ENCODE measurements at places on chromosomes 2 and 18.

GRCh38 chr18:47750889-47751423 lies 179.5 kb downstream of the SMAD2 start:
- no peaks in the 10 kb centered on the region for H3K36me3 ChIP-seq
- DNase-seq: no peak
- peaks cover 6% of the 10 kb centered on the region for H3K4me1 ChIP-seq
- H3K27ac ChIP-seq: no peak overlapping the region

DNA sequence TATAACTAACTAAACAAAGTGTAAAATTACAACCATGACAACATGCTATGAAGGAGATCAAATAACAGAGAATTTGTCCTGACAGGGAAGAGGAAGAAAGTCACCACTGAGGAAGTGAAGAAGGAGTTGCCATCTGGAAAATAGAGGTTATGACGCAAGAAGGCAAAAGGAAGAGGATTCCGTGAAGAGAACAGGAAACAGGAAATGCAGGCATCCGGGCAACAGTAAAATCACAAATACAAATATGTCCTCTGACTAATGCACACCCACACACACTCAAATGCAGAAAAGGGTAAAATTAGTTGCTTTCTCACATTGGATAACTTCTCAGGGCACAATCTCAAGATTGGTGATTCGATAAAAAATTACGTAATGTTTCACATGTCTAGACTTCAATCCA lies 278.4 kb downstream of the TMX3 start:
- H3K27me3 ChIP-seq: no peaks in the 10 kb centered on the region
- no peak for DNase-seq
- H3K4me1 ChIP-seq: peaks cover 6% of the 10 kb centered on the region
- H3K27ac ChIP-seq: no peak overlapping the region
- H3K36me3 ChIP-seq: no peaks in the 10 kb centered on the region
- H3K4me3 ChIP-seq: no peak overlapping the region

- H3K4me1 ChIP-seq: no peaks in the 10 kb centered on the region
- H3K36me3 ChIP-seq: no peaks in the 10 kb centered on the region
- peaks cover 26% of the 10 kb centered on the region for H3K27me3 ChIP-seq
- DNase-seq: no peak
Measured at GRCh38 chr2:134479696-134480330, 225.9 kb downstream of the MGAT5 start.

GRCh38 chr2:180314086-180314485 lies 307.0 kb upstream of the CWC22 start:
- no peaks in the 10 kb centered on the region for H3K4me1 ChIP-seq
- no peaks in the 10 kb centered on the region for H3K27me3 ChIP-seq
- no peak for DNase-seq
- H3K36me3 ChIP-seq: no peaks in the 10 kb centered on the region

GRCh38 chr2:197821550-197822289 lies 17.3 kb downstream of the PLCL1 start:
- H3K27ac ChIP-seq: no peak overlapping the region
- no peaks in the 10 kb centered on the region for H3K4me1 ChIP-seq
- H3K4me3 ChIP-seq: no peak overlapping the region
- no peaks in the 10 kb centered on the region for H3K27me3 ChIP-seq
- no peak for DNase-seq
- H3K36me3 ChIP-seq: no peaks in the 10 kb centered on the region

DNA sequence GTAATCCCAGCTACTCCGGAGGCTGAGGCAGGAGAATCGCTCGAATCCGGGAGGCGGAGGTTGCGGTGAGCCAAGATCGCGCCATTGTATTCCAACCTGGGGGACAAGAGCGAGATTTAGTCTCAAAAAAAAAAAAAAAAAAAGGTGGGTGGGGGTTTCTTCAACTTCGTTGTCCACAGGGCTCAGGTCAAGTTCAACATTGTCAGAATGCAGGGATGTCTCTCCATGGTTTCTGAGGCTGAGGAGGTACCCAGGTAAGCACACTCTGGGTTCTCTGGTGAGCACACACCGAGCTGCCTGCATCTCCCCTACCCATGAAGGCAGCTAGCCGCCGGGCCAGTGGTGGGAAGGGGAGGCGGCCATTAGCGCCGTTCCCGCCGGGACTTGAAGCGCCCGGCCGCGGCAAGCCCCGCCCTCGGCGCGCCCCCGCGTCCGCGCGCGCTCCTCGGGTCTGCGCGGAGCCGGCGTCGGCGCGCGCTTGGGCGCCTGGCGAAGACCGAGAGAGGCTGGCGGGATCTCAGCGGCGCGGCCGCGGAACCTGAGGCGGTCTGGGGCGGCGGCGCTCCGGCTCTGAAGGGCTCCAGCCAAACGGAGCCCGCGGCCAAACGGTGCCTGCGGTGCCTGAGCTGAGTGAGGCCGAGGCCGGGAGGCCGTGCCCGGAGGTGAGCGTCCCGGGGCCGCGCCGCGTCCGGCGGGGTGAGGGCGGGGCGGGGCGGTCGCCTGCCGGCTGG lies at the start of gene UBXN2A:
Gene UBXN2A, plus strand, starts transcription at position 477 of the 731 bp plus-strand sequence. CDS start 17,852 bp downstream, outside the sequence.
- H3K27me3 ChIP-seq: peaks cover 27% of the 10 kb centered on the region
- peak within 1 kb of the TSS; percentile 92 for H3K27ac ChIP-seq
- peaks cover 27% of the 10 kb centered on the region for H3K4me1 ChIP-seq
- peak; percentile 76 for DNase-seq

DNA sequence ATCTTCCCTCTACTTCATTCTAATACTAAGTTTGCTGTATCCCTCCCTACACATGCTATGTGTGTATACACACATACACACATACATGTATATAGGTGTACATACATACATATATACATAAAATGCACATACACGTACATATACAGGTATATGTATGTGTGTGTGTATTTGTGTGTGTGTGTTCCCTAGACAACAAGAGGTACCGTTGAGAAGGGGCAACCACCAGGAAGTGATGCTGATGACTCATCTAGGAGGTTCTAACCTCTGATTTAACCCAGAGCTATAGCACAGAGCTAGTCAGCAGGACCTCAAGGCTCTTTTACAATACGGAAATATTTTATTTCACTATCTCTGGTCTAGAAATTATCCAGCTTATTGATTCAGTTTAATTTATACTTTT lies 139.2 kb downstream of the LAMA3 start:
- H3K36me3 ChIP-seq: no peaks in the 10 kb centered on the region
- no peak overlapping the region for H3K27ac ChIP-seq
- DNase-seq: peak; percentile 59
- H3K4me3 ChIP-seq: no peak overlapping the region

GRCh38 chr2:227164763-227165291 lies 403 bp downstream of the COL4A3 start:
- peaks cover 64% of the 10 kb centered on the region for H3K27me3 ChIP-seq
- peak; percentile 40 for DNase-seq
- H3K4me3 ChIP-seq: peak overlapping the region; percentile 63

DNA sequence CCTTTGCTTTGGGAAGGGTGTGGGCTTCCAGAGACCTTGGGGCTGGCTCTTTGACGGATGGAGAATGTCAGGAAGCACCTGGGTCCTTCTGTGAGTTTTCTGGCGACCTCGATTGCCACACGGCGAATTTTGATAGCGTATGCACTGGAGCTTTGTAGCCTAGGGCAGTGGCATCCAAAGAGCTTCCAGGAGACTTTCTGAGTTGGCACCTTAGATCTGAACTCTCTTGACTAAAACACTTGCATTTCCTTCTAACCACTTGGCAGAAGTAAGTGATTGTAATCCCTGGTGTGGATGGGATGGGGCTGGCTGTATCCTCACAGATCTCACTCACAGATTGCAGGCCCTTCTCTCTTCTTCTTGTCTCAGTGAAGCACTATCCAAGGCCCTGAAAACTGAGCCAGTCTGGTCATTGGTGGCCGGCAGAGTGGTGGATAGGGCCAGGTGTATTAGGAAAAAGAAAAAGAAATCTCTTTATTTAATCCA lies 7.8 kb downstream of the RNF144A start:
- no peak overlapping the region for H3K27ac ChIP-seq
- no peak for DNase-seq
- H3K27me3 ChIP-seq: no peaks in the 10 kb centered on the region
- no peak overlapping the region for H3K4me3 ChIP-seq

GRCh38 chr2:15141211-15141610 lies 419.9 kb downstream of the NBAS start:
- H3K27ac ChIP-seq: peak overlapping the region; percentile 92
- peaks cover 3% of the 10 kb centered on the region for H3K36me3 ChIP-seq
- no peak overlapping the region for H3K4me3 ChIP-seq
- peaks cover 24% of the 10 kb centered on the region for H3K4me1 ChIP-seq
- no peaks in the 10 kb centered on the region for H3K27me3 ChIP-seq

DNA sequence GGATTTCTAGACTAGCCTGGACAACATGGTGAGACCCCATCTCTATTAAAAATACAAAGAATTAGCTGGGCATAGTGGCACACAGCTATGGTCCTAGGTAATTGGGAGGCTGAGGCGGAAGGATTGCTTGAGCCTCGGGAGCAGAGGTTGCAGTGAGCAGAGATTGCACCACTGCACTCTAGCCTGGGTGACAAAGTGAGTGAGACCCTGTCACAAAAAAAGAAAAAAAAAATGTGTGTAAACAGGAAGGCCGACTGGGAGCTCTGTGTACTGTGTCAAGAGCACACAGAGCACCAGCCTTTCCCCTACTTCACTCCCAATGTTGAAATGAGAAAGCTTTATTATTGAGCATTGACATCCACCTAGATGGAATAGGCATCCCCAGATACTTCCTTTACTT lies 681.7 kb upstream of the FSHR start:
- DNase-seq: no peak
- no peak overlapping the region for H3K4me3 ChIP-seq
- no peaks in the 10 kb centered on the region for H3K27me3 ChIP-seq
- H3K27ac ChIP-seq: no peak overlapping the region
- no peaks in the 10 kb centered on the region for H3K36me3 ChIP-seq

DNA sequence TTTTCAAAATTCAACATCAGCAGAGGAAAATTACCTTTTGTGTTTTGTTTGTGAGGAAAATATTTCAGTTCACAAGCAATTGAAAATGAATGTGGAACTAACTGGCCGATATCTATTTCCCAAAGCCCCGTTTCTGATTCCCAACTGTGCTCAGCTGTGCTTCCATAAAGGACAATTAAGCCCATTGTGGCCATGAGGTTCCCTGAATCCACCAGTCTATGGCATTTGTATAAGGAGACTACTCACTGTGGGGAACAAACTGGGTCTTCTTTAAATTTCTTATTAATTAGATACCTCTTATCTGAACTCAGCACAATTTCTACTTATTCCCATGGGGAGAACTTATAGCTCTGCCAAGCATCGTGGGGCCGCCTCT lies 31.4 kb upstream of the AGAP1 start:
- H3K27me3 ChIP-seq: peaks cover 4% of the 10 kb centered on the region
- no peak overlapping the region for H3K4me3 ChIP-seq
- no peak for DNase-seq
- H3K36me3 ChIP-seq: no peaks in the 10 kb centered on the region
- no peak overlapping the region for H3K27ac ChIP-seq

DNA sequence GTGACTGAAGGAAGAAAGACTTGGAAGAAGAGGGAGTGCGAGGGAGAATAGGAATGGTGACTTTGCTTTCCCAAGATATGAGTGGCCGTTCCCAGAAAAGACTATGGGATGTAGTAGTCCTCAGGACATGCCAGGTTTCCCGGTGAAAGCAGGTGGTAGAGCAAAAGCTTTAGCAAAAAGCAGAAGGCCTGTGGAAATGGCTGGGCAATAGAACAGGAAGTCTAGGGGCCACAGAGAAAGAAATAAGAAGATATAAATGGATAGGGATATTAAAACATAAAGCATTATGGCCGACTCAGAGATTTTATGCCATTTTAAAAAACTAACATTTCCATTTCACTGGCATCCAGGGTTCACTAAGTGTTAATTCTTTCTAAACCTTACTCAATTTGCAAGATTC lies 1.2 kb upstream of the SERPINB13 start:
- H3K36me3 ChIP-seq: no peaks in the 10 kb centered on the region
- H3K27ac ChIP-seq: no peak overlapping the region
- H3K4me3 ChIP-seq: no peak overlapping the region
- no peaks in the 10 kb centered on the region for H3K4me1 ChIP-seq
- DNase-seq: no peak

- DNase-seq: no peak
- H3K27me3 ChIP-seq: peaks cover 17% of the 10 kb centered on the region
- H3K4me3 ChIP-seq: no peak overlapping the region
Measured at GRCh38 chr2:239461291-239462190, 60.7 kb upstream of the HDAC4 start.

- H3K4me1 ChIP-seq: no peaks in the 10 kb centered on the region
- H3K36me3 ChIP-seq: no peaks in the 10 kb centered on the region
- H3K27ac ChIP-seq: no peak overlapping the region
- H3K4me3 ChIP-seq: no peak overlapping the region
Measured at GRCh38 chr18:49730951-49731391, 82.4 kb downstream of the ACAA2 start.

GRCh38 chr2:233989221-233989858 lies 61.2 kb upstream of the SPP2 start:
- H3K27me3 ChIP-seq: peaks cover 11% of the 10 kb centered on the region
- H3K4me1 ChIP-seq: peaks cover 46% of the 10 kb centered on the region
- no peak for DNase-seq
- H3K27ac ChIP-seq: peak overlapping the region; percentile 63

DNA sequence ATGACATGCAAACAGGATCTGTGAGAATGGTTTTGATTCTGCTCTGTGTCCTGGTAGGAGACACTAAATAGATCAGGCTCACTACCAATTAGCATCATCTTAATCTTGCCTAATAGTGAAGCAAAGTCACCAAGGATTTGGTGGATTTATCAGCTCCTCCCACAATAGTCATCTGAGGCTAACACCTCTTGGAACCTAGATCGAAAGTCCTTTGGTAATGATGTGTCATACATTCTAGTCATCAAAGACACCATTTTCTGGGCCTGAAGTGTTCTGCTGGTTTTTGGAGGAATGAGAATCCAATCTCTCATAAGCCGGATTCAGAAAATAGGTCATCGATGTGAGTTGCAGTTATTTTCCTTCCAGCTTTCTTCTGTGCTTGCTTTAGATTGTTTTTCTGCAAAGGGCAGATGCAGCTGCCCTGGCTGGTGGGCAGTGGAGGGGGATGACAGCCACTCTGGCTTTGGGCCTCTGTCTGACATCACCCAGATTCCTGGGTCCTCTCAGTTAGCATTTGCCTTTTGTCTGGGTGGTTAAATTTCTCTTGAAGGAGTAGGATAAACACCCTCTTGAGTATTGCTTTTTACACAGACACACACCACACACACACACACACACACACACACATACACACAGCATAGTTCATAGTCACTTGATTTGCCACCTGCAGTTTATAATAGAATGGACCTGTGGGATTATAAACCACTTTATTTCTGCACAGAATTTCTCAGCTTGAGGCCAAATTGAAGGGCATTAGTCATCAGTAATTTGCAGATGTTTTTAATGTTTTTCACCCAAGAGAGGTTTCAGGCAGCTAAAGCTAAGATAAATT lies at the start of gene MYO3B:
Gene MYO3B, plus strand, starts transcription at position 198 of the 832 bp plus-strand sequence. Its CDS starts 141 bp downstream, at position 339.
- no peaks in the 10 kb centered on the region for H3K27me3 ChIP-seq
- no peak within 1 kb of the TSS for H3K27ac ChIP-seq
- no peaks in the 10 kb centered on the region for H3K4me1 ChIP-seq
- no peak within 1 kb of the TSS for H3K4me3 ChIP-seq
- no peaks in the 10 kb centered on the region for H3K36me3 ChIP-seq
- no peak for DNase-seq

GRCh38 chr18:65336411-65336810 lies 414.4 kb upstream of the CDH7 start:
- no peak overlapping the region for H3K27ac ChIP-seq
- no peak overlapping the region for H3K4me3 ChIP-seq
- H3K27me3 ChIP-seq: no peaks in the 10 kb centered on the region
- no peaks in the 10 kb centered on the region for H3K4me1 ChIP-seq
- no peaks in the 10 kb centered on the region for H3K36me3 ChIP-seq
- DNase-seq: no peak

GRCh38 chr2:98716786-98717185 lies 14.1 kb downstream of the MGAT4A start:
- H3K4me1 ChIP-seq: peaks cover 83% of the 10 kb centered on the region
- no peaks in the 10 kb centered on the region for H3K27me3 ChIP-seq
- DNase-seq: no peak
- no peak overlapping the region for H3K4me3 ChIP-seq
- peak overlapping the region; percentile 82 for H3K27ac ChIP-seq
- peaks cover 68% of the 10 kb centered on the region for H3K36me3 ChIP-seq

All from activated naive CD4-positive, alpha-beta T cell treated with anti-CD3 and anti-CD28 coated beads, Interleukin-2, amount 10 ng/mL, durations not matched to agents 7 days and 5 days (primary cell).